Activated CD4-positive, alpha-beta T cell treated with anti-CD3 and anti-CD28 coated beads, Interleukin-2, amount 50 U/mL, for 1 hour (primary cell): ENCODE measurements at places on chromosomes 3 and 15.

GRCh38 chr15:52872036-52872818, 82.1 kb upstream of the ONECUT1 start:
- no peak for DNase-seq

GRCh38 chr3:30440880-30441279, 165.5 kb upstream of the TGFBR2 start:
- DNase-seq: no peak

DNA sequence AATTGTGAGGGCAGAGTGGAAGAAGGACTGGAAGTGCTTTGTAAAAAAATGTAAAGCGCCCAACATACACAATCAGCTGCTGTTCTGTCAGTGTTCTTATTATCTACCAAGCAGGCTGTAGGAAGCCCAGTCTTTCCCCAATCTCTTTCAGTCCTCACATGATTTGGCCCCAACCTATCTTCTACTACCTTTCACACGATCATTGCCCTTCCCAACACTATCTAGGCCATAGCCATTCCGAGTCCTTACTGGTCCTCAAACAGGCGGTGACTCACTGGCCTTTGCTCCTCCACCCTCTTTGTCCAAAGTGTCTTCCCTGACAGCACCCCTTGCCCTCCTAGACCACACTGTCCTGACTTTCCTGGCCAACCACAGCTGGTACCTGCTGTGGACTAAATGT, 861 bp upstream of the RFT1 start:
- DNase-seq: no peak

GRCh38 chr3:13714251-13714916, 165.5 kb downstream of the FBLN2 start:
- DNase-seq: no peak

DNA sequence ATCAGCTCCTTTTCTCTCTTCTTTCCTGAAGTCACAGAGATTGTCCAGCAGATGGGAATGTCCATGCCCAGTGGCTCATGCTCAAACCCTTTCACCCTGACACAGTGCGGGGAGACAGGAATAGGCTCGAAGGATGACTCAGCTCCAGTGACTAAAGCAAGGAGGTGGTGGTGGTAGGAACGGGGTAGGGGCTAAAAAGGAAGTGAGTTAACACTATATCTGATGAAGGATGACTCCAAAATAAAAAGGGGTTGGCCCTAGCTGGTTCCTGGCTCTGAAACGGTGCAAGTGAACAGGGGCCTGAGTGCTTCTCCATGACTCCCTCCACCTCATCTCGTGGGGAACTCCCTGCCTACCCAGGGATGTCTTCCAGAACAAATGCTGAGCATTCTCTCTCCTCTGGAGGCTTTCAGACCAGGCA, 167.4 kb upstream of the LPP start:
- DNase-seq: no peak

GRCh38 chr3:111972891-111973290, 5.9 kb upstream of the ABHD10 start:
- DNase-seq: no peak
